Hematopoietic multipotent progenitor cell treated with erythropoietin and hydrocortisone succinate and interleukin-3 and kit ligand, for 8 days (in vitro differentiated cells): ENCODE measurements at places on chromosomes 7 and 10.
A peak's percentile ranks its signal among the peaks of the same experiment; 100 is the strongest.

- no peak for DNase-seq
Measured at GRCh38 chr10:75528392-75528791, 97.0 kb downstream of the LRMDA start.

GRCh38 chr7:124652237-124652636 lies 113.4 kb downstream of the GPR37 start:
- no peak for DNase-seq

- no peak for DNase-seq
Measured at GRCh38 chr10:87794285-87794684, 23.7 kb downstream of the ATAD1 start.

DNA sequence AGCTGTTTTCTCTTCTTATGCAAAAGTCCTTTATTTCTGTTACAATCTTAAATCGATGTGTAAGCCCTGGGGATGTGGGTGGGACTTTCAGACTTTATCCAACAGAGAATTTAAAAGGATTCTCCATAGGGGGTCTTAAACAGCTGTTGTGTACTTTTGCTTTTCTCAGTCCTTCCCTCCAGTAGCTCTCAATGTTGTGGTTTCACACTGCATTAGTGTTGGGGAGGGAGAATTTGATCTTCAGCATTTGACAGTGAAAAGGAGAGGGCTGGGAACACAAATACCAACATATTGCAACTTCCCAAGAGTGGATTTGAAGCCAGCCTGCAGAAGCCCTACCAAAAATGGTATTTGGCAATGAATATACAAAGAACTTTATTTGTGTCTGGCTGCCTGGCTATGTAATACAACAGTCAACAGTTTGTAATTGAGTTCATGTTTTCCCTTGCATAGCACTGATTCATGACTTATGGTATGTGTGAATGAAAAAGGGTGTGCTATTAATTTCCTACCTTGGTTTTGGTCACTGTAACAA lies 80.1 kb upstream of the CAPZA2 start:
- DNase-seq: no peak

GRCh38 chr7:133746847-133747246 lies 380.3 kb upstream of the LRGUK start:
- no peak for DNase-seq

- DNase-seq: no peak
Measured at GRCh38 chr7:27991006-27991528, 189.5 kb downstream of the JAZF1 start.

- no peak for DNase-seq
Measured at GRCh38 chr7:135957627-135958026, 19.5 kb downstream of the MTPN start.

GRCh38 chr10:115760131-115760530 lies 512.9 kb downstream of the GFRA1 start:
- no peak for DNase-seq

- peak; percentile 19 for DNase-seq
Measured at GRCh38 chr7:77188731-77189437, 10.7 kb downstream of the FGL2 start.

DNA sequence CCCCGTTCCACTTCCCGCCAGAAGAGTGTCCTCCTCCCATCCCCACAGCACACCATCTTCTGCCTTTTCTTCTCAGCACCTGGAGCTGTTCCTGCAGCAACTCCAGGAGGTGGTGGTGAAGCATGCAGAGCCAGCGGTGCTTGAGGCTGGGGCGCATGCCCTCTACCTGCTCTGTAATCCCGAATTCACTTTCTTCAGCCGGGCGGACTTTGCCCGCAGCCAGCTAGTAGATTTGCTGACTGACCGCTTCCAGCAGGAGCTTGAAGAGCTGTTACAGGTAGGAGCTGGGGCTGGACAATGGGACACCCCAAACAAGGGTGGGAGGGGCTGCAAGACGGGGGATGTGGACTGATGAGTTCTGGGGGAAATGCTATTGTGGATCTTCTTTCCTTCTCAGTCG lies 19.1 kb upstream of the PVRIG start:
- no peak for DNase-seq

- DNase-seq: no peak
Measured at GRCh38 chr10:80860719-80861118, 323.0 kb downstream of the SH2D4B start.

DNA sequence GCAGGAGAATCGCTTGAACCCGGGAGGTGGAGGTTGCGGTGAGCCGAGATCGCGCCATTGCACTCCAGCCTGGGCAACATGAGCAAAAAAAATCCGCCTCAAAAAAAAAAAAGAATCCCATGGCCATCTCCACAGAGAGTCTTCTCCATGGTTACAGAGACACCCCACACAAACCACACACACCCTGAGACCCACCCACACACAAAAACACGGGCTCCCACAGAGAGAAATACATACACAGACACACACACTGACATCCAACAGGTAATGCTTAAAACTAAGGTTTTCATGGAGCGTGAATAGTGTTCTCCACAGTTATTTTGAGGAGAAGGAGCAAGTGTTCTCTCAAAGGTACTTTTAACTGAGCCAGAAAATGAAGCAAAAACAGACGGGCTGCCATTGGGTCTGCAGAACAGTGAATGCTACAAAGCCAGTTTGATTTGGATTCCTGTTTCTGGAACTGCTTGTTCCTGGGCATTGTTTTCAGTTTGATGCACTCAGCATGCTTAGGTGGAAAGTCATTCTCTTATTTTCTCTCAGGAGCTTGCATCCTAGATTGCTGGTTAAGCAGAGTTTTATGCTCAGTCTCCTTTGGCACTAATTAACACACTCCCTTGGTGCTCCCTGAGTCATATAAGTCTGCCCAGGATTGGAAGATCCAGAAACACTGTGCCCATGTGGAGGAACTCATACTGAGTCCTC lies 15.4 kb downstream of the AHCYL2 start:
- no peak for DNase-seq

GRCh38 chr10:132355754-132356153 lies 23.8 kb downstream of the LRRC27 start:
- no peak for DNase-seq

- no peak for DNase-seq
Measured at GRCh38 chr10:14573666-14574261, 200.9 kb downstream of the FAM107B start.

DNA sequence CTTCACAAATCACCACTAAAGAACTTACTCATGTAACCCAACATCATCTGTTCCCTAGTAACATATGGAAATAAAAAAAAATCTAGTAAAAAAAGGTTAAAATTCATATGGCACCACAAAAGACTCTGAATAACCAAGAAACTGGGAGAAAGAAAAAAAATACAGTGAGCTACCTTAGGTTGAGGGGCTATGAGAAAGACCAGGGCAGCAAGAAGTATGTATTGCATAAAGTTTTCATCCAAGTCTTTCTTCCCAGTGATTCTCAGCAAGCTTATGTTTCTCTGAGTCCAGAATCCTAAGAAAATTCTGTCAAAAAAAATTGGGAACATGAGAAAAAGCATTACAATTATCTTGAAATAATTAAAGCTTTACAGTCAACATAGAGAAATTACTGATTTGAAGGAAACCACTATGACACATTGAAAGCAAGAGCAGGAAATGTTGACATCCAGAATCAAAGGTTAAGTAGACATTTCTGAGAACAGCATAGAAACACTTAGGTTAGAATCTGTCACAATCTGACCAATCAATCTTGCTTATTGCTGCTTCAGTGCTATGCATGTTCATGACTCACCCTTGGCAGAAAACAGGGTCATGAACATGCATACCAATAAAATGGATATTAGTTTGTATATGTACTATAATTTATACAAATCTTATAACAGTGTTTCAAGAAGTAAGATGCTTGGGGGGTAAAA lies 494.0 kb upstream of the POT1 start:
- DNase-seq: peak; percentile 22

DNA sequence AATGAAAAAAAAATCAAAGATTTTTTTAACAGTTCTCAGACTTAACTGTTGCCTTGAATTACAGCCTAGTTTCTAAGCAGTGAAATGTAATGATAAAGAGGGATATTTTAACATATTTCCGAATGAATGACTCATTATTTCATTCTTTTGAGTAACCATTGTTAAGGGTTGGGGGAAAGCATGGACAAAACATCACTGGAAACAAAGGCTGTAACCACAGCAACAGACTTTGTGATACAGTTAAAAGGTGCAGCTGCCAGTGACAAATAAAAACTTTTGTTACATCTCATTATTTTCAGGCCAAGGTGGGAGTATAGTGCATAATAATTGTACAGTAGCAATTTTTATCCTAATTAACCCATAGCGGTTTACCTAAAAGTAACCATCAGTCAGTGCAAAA lies 172.6 kb downstream of the LRRTM3 start:
- no peak for DNase-seq

- no peak for DNase-seq
Measured at GRCh38 chr7:129902788-129903422, 49.9 kb downstream of the UBE2H start.

GRCh38 chr7:105935250-105935649 lies 27.8 kb upstream of the CDHR3 start:
- no peak for DNase-seq

- DNase-seq: no peak
Measured at GRCh38 chr7:26910221-26910620, 45.8 kb upstream of the SKAP2 start.

DNA sequence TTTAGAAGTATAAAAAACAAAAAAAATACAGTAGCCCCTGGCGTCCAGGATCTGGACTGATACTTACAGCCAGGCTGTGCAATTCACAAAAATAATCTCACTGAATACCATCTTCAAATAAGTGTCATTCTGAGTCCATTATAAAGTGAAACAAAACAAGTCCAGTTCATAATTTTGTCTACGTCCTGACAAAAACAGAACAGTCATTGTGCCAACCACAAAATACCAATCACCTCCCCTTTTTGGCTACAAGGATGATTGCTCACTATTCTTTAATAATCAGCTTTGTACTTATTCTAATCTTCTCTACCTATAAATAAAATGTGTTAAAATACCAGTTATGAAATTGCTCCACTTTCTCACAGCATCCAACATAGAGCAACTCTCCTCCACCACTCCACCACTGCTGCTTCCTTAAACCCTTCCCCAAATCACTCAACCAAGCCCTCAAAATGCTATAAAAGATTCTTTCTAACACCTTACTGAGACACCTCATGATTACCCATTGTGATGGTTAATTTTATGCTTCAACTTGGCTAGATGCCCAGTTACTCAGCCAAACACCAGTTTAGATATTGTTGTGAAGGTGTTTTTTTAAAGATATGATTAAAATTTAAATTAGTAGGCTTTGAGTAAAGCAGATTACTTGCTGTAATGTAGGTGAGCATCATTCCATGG lies 479.8 kb upstream of the SEMA3A start:
- DNase-seq: no peak

DNA sequence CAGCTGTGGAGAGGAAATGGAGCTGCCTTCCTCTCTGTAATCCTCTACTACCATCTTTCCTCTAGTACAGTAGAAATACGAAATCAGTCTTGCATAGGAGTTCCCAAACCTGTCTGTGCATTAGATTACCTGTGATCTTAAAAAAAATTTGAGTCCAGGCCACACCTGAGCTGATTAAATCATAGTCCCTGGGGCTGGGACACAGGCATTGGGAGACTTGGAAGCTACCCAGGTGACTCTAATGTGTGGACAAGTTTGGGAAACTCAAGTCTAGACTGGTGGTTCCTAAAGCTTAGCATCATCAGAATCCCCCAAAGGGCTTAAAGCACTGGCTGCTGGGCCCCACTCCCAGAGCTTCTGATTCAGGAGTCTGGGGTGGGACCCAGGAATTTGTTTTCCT lies 152.7 kb upstream of the GLI3 start:
- no peak for DNase-seq

GRCh38 chr10:22434521-22434920 lies 89.2 kb downstream of the SPAG6 start:
- no peak for DNase-seq

GRCh38 chr7:41491308-41491707 lies 211.6 kb downstream of the INHBA start:
- no peak for DNase-seq

DNA sequence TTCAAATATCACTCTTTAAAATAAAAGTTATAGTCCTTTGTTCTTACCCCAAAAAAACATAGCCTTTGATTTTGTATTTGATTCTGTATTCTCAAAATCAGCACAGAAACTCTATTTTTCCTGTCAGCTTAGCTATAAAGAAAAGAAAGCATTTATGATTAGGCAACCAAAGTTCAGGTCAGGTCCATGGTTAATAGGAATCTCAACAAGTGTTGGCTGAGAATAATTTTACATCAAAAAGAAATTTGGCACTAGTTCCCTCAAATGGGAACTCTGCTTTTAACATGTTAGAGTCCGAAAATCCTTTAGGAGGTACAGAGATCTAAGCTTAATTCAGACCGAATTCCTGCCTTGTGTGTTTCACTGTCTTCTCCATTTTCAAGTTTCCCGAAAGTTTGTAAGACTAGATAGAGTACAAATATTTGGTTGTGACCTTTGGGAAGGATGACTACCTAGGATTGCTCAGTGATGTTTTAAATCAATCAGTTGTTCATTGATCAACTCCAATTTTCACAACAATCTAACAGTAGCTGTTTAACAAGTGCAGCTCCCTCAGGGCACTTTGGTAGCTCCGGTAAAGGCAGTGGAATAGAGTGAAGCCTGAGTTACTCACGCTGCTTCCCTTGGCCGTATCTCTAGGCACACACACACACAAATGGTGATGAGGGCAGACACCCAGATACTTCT lies 8.8 kb upstream of the ENO4 start:
- no peak for DNase-seq

GRCh38 chr7:78585980-78586379 lies 787.4 kb downstream of the PHTF2 start:
- no peak for DNase-seq

GRCh38 chr10:75398200-75398691 lies 3.3 kb downstream of the ZNF503 start:
- no peak for DNase-seq

GRCh38 chr7:46723003-46723402 lies 801.9 kb upstream of the IGFBP3 start:
- no peak for DNase-seq

DNA sequence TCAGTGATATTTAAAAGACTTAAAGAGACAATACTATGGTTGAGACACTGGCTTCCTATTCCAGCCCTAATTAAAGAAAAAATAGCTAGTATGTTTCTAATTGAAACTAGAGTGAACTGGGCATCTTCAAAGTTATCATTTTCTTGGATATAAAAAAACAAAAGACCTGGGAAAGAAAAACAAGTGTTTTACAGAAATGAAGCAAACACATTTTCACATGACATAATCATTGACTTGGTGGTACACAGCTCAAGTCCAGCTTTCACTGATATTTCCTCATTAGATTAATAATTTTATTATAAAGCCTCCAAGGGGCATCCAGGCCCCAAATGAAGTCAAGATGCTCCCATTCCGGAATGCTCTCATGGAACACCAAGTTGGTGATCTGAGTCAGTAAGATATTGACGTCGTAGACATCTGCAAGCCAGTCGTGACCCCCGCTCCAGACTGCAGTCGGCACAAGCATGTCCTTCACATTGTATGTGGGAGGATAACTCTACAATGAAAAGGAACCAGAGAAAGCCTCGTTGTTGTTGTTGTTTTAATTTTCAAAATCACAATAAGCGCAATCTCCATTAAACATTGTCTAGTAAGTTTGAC lies 7.5 kb upstream of the CH25H start:
- DNase-seq: no peak

GRCh38 chr10:5292196-5292735 lies 72.5 kb upstream of the UCN3 start:
- no peak for DNase-seq

GRCh38 chr10:64219271-64220025 lies 698.2 kb downstream of the REEP3 start:
- no peak for DNase-seq
